ENCODE measurements at places on chromosomes 12 and 14.

DNA sequence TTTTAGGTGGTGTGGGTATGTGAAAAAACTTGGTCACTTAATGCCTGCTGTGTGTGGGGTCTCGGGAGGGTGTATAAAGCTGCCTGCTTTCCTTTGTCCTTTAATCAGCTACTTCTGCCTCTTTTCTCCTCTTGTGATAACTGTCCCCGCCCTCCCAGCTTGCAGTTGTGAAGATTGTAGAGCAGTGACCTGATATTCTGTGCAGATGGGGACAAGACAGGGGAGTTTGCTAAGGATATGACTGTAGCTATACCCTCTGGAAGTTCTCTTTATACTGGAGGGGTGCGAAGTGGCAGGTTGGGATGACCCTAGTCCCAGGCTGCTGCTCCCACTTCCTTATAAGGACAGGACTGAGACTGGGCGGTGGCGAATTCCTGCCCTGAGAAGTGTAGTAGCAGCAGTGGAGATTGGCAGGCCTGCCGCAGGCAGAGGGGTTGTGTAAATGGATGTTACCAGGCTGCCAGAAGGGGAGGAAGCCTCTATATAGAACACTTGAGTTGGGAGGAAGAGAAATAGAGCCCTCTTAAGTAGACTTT, 835 bp downstream of the MYL6 start:
- peaks cover 58% of the 10 kb centered on the region for H3K4me1 ChIP-seq
- peak overlapping the region; percentile 93 for H3K27ac ChIP-seq
- H3K27me3 ChIP-seq, result no peaks in the 10 kb centered on the region
- peak; percentile 40 for DNase-seq

- peaks cover 26% of the 10 kb centered on the region for H3K27me3 ChIP-seq
- no peak for DNase-seq
- H3K4me1 ChIP-seq, result no peaks in the 10 kb centered on the region
- H3K4me3 ChIP-seq, result no peak overlapping the region
These were observed 44.7 kb downstream of the UNC79 start for GRCh38 chr14:93475471-93475870.

DNA sequence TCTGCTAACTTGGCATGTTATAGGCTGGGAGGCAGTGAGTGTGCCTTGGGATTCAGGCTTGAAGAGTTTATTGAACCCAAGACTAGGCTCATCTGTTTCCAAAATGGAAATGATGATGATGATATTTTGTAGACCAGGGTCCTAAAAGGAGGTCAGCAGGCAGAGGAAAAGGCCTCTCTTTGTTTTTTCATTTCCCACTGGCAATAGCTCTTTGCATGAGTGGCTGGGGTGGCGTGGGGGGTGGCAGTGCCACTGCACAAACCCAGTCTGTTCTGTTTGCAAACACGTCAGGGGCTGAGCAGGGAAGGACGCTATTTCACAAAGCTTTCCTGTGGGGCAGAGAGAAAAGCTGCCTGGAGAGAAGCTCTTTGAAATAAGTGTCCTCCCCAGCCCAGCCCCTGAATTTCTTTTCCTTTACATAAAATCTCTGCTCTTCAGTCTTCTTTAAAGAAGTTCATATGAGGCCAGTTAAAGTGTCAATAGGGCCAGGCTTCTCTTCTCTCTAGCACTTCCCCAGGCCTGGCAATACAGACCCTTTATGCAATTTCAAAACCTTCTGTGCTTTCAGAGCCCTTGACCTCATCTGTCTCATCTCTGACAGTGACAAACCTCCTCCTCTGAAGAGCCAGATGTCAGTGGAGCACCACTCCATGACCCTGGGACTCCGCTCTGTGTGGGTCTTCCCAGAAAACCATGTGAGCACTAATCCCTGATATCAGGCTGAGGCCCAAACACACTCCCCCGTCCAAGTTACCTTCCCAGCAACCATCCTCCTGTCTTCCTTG, 72.8 kb downstream of the ZNF664 start:
- H3K36me3 ChIP-seq, result no peaks in the 10 kb centered on the region
- no peaks in the 10 kb centered on the region for H3K27me3 ChIP-seq

- no peaks in the 10 kb centered on the region for H3K4me1 ChIP-seq
- no peak overlapping the region for H3K27ac ChIP-seq
- H3K4me3 ChIP-seq, result no peak overlapping the region
- peaks cover 16% of the 10 kb centered on the region for H3K27me3 ChIP-seq
- no peaks in the 10 kb centered on the region for H3K36me3 ChIP-seq
These were observed 53.9 kb downstream of the DPF3 start for GRCh38 chr14:72839753-72840607.

DNA sequence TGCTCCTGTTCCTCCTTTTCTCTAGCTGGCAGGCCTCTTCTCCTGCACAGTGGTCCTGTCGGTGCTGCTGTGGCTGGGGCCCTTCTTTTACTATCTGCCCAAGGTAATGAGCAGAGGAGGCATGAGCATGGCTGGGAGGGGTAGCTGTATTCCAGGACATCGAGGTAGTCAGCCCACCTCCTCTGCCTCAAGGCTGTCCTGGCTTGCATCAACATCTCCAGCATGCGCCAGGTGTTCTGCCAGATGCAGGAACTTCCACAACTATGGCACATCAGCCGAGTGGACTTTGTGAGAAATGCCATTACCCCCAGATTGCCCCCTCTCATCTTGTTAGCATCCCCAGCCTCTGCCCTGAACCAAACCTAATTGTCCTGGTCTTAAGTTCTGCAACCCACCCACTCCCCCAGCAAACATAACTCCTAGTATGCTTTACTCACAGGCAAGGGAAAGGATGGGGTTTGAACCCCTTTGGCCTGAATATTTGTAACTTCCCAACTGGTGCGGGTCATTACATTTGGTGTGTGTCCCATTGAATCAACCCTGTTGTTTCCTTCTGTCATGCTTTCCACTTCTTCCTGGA, 9.1 kb downstream of the B4GALNT1 start:
- no peak for DNase-seq
- peaks cover 92% of the 10 kb centered on the region for H3K27me3 ChIP-seq
- no peak overlapping the region for H3K4me3 ChIP-seq
- no peak overlapping the region for H3K27ac ChIP-seq
- peaks cover 39% of the 10 kb centered on the region for H3K4me1 ChIP-seq
- H3K36me3 ChIP-seq, result no peaks in the 10 kb centered on the region

GRCh38 chr12:50070314-50071060, 13.1 kb downstream of the ASIC1 start:
- no peak overlapping the region for H3K4me3 ChIP-seq
- H3K27me3 ChIP-seq, result no peaks in the 10 kb centered on the region
- no peak overlapping the region for H3K27ac ChIP-seq
- peaks cover 10% of the 10 kb centered on the region for H3K4me1 ChIP-seq

GRCh38 chr12:26961803-26962202, 23.5 kb downstream of the FGFR1OP2 start:
- H3K4me1 ChIP-seq, result peaks cover 1% of the 10 kb centered on the region
- H3K4me3 ChIP-seq, result no peak overlapping the region
- peaks cover 56% of the 10 kb centered on the region for H3K36me3 ChIP-seq
- no peak overlapping the region for H3K27ac ChIP-seq

DNA sequence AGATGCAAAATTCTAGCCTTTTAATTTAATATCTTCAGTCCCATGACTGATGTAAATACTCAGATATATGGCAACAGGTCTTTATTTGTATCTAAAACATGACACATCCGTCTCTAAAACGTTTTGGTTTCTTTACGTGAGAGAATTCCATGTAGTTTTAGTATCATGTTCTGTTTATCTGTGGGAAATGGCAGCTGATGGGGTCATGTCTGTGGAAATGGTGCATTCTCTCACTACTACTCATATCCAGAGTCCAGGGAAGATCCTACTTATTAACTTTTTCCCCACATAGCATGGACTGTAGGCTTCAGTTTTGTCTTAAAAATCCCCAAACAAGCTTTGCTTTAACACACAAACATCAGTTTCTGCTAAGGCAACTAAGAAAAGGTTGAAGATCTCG, 53.8 kb downstream of the SPTLC2 start:
- DNase-seq, result no peak
- H3K36me3 ChIP-seq, result peaks cover 33% of the 10 kb centered on the region
- H3K27ac ChIP-seq, result no peak overlapping the region
- no peak overlapping the region for H3K4me3 ChIP-seq
- no peaks in the 10 kb centered on the region for H3K27me3 ChIP-seq
- H3K4me1 ChIP-seq, result peaks cover 8% of the 10 kb centered on the region

DNA sequence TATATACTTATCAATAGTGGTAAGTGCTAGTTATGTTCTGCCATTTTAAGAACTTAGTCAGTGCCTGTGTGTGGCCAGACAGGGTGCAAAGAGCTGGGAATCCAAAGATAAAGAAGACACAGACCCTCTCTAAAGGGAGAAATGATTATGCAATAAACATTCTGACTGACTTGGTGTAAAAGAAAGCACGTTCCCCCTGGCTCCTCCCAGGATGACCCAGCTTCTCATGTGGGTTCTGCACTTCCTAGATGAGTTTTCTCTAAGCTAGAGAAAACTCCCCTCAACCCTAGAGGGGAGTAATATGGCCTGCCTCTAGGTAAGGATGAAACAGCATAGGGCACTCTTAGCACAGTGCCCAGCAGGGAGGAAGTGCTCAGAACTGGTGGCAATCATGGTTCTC, 231.2 kb downstream of the VRK1 start:
- H3K4me3 ChIP-seq, result no peak overlapping the region
- no peak overlapping the region for H3K27ac ChIP-seq
- no peak for DNase-seq
- H3K27me3 ChIP-seq, result peaks cover 14% of the 10 kb centered on the region
- peaks cover 3% of the 10 kb centered on the region for H3K4me1 ChIP-seq

Data from activated CD4-positive, alpha-beta T cell treated with anti-CD3 and anti-CD28 coated beads, Interleukin-2, amount 10 ng/mL, durations not matched to agents 7 days and 5 days (primary cell).